ENCODE measurements at places on chromosomes 4 and X.

DNA sequence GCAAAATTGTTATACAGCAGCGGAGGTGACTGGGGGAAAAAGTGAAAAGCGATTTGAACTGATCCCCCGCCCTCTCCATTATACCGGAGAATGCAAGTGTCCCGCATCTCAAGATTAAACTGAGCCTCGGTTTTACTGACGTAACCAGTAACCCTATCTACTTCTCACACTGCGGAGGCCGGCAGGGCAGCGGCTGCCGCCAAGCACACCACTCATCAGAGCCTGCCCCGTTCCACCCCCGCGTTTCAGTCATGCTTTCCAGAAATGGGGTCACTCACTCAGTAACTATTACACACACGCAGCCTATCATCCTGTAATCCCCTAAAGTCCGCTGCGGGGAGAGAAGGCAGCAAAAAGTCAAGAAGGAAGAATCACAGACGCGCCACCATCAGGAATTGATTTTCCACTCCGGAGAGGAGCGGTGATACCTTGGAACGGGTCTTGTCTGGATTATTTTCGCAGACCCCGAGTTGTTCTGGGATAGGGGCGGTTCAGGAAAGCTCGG is 1.4 kb downstream of the RPS6KA3 start:
- DNase-seq: no peak

DNA sequence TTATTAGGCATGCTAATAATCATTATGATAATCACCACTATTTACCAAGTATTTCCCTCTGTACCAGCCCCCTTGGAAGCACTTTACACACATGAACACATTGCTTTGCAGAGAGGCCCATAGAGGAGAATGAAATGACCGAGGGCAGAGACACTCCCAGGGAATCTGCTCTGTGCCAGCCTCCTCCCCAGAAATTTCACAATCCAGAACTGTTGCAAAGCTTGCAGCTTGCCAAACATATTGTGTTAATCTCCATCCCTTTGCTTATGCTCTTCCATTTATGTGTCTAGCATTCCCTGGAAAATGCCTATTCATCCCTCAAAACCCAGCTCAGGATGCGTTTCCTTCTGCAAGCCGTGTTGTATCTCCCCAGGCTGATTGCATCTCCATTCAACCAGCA is 37.8 kb downstream of the CYTL1 start:
- no peak for DNase-seq

DNA sequence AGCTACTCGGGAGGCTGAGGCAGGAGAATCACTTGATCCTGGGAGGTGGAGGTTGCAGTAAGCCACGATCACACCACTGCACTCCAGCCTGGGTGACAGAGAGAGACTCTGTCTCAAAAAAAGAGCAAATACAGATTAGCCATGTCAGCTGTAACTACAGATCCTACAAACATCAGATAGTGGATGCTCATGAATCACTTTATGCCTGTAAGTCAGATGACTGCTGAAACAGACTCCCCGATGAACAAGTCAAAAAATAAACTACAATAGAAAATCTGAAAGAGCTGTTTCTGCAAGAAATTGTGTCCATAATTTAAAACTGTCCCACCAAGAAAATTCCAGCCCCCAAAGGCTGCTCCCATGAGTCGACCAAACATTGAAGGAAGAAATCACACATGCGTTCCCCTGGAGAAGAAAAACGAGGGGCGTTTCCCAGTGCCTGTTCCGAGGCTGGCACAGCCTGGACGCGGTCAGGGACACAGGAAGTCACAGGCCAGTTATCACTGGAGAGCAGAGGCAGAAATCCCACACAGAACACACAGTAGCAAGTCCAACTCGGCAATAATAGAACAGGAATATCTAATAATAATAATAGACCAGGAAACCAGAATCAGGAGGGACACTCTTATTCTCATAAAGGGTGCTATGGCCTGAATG is 30.0 kb upstream of the GTPBP6 start:
- no peak for DNase-seq

- DNase-seq: no peak
Observed at GRCh38 chr4:2937146-2937857, 25.9 kb downstream of the NOP14 start.

- no peak for DNase-seq
Observed at GRCh38 chr4:107718351-107718965, 1.6 kb downstream of the PAPSS1 start.

DNA sequence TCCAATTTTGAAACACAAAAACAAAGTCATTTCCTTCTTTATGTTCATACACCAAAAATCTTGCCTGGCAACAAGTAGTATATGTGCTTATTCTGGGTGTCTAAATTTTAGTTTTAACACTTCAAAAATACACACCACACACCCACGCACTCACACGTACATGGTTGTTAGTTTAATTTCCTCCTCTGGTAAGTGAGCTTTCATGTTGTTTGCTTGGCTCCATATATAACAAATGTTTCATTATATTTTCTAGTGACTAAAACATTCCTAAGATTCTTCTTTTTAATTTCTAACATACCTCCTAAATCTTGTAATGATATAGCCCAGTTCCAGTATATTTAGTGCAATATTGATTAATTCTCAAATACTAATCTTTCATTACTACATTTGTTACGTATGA is 80.9 kb downstream of the PRDM5 start:
- no peak for DNase-seq

- no peak for DNase-seq
Observed at GRCh38 chrX:15430584-15430983, 46.4 kb upstream of the VEGFD start.

- DNase-seq: no peak
Observed at GRCh38 chr4:4344915-4345527, 41.9 kb upstream of the NSG1 start.

DNA sequence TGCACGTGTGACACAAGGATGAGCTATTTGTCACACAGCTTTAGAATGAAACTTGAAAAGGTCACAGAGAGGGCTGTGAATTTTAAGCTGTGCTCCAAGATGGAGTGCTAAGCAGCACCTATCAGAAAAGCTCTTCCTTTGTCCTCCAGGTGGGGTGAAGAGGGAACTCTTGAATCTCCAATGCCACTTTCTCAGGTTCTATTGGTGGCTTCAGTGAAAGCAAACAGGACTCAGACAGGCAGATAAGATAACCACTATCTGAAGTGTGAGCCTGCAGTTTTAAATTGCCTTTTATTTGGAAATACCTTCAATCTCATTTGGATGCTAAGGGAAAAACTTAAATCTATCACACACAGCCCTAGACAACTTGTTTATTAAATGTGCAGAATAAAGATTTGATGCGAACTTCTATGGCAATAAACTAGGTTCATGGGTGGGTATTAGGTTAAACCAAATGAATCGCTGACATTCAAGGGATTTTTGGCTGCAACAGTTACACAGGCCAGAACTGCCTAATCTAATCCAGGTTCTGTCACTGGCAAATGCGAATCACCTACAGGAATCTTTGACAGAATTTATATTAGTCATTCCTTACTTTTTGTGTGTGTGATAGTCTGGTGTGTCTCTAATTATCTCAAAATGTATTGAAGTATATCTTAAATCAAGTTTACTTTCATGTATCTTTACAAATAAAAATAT is 13.6 kb upstream of the PDGFRA start:
- DNase-seq: no peak

DNA sequence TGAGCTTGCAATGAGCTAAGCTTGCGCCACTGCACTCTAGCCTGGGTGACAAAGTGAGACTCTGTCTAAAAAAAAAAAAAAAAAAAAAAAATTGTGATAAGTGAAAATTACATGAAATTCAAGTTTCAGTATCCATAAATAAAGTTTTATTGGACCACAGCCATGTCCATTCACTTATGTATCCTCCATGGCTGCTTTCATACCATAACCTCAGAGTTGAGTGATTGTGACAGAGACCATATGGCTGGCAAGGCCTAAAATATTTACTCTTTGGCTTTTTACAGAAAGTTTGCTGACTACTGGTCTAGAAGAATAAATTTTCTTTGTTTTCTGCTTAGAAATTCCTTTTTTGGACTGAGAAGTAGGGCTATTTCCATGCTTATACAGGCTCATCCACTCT is 11.8 kb upstream of the SHISA3 start:
- no peak for DNase-seq

- DNase-seq: no peak
Observed at GRCh38 chrX:13101441-13102139, 57.2 kb upstream of the FAM9C start.
